Ovary (tissue), 10 donors: ENCODE measurements at places on chromosomes 5 and 9. TPM values are rescaled to one million over a fixed set of nuclear protein-coding genes. Genes with fewer than 3 reads are reported as not detected.

The ASTN2 gene
- total RNA-seq = 2.9 TPM

The FOXD4L6 gene
- not detected for total RNA-seq

The NDUFA8 gene
- total RNA-seq = 30.4 TPM

- DNase-seq = no peak
- H3K27me3 ChIP-seq = no peaks in the 10 kb centered on the region
- no peak overlapping the region for H3K27ac ChIP-seq
- H3K36me3 ChIP-seq = no peaks in the 10 kb centered on the region
- H3K4me1 ChIP-seq = peaks cover 2% of the 10 kb centered on the region
Observed at GRCh38 chr9:94153905-94154304, 69.6 kb downstream of the PTPDC1 start.

DNA sequence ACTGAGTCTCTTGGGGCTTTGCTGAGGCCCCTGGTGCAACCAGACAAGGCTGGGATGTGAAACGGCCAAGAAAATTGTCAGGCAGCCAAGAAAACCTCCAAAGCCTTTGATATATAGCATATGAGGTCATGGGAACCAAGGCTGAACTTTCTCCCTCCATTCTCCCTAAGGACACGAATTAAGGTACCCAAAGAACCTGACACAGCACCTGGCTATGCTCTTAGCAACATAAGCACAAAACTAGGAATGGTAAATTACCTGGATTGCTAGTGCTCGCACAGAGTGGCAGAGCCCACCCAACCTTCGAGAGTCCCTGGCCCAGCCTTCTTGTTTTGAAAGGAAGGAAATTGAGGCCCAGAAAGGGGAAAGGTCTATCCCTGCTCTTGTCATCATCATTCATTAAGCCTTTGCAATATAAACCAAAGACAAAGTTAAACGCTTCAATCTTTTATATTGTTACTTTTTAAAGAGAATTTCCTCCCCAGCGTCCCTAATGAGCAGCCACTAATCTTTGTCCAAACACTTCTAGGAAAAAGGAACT, 220.0 kb upstream of the NR4A3 start:
- no peak overlapping the region for H3K4me3 ChIP-seq
- no peaks in the 10 kb centered on the region for H3K4me1 ChIP-seq
- no peak overlapping the region for H3K27ac ChIP-seq
- no peaks in the 10 kb centered on the region for H3K27me3 ChIP-seq
- no peak for DNase-seq
- H3K36me3 ChIP-seq = no peaks in the 10 kb centered on the region

DNA sequence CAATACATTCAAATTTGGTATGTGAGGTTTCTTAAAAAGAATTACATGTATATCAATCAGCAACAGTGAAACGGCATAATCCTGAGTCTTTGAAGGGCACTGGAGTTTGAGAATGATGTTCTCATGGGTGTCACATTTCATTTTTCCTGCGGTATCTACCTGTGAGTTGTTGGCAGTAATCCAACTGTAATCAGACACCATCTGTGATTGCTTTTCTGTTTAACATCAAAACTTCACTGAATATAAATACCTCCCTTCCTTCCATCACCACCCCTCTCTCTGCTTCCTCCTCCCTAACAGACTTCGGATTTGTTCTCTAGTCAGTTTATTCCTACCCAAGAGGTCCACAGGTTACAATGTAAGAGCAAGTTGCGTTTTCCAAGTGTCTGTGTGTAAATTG, 275.2 kb upstream of the PCSK5 start:
- no peak overlapping the region for H3K27ac ChIP-seq
- no peaks in the 10 kb centered on the region for H3K36me3 ChIP-seq
- no peaks in the 10 kb centered on the region for H3K27me3 ChIP-seq
- H3K4me3 ChIP-seq = no peak overlapping the region

DNA sequence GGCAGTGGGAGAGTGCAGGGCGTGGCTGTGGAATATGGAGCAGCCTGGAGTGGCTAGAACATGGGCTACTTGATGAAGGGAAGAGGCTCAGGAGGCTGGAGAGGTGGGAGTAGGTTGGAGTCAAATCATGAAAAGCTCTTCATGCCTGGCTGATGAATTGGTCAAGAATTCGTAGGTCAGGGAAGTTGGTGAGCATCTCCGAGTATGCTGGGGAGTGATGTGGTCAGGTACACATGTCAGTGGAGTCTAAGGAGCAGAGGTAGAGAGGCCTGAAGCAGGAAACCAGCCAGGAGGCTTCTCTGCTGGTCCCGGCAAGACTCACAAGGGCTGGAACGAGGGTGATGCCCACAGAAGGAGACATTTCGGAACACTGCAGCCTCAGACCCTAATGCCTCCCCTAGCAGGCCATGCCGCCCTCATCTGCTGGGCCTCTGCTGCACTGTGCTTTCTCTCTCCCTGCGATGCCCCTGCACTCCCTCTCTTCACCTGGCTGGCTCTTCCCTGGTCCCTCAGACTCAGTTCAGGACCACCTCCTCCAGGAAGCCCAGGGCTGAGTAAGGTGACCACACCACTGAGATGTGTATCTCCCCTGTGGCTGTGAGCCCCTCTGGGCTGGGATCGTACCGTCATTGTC, 33.6 kb downstream of the TMOD1 start:
- peak overlapping the region; percentile 72 for H3K27ac ChIP-seq
- H3K36me3 ChIP-seq = no peaks in the 10 kb centered on the region
- no peak overlapping the region for H3K4me3 ChIP-seq

DNA sequence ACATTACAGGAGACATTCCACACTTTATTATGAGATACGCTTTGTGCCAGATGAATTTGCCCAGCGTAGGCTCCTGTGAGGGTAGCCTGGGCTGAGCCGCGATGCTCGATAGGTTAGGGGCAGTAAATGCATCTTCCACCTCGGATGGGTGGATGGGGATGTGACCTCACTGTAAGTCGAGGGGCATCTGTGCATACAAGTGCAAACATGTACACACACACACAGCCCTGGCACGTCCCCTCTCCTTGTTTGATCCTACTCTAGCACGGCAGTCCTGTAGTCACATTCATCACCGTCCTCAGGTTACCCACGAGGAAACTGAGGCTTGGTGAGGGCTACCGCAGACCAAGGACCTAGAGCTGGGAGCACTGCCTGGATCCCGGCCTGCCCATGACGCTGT, 166.8 kb downstream of the COL23A1 start:
- no peaks in the 10 kb centered on the region for H3K4me1 ChIP-seq
- DNase-seq = no peak
- no peak overlapping the region for H3K27ac ChIP-seq
- H3K36me3 ChIP-seq = no peaks in the 10 kb centered on the region
- H3K27me3 ChIP-seq = no peaks in the 10 kb centered on the region
- no peak overlapping the region for H3K4me3 ChIP-seq
